ENCODE measurements at places on chromosomes 5 and 9.

- DNase-seq, result no peak
- no peaks in the 10 kb centered on the region for H3K27me3 ChIP-seq
- H3K4me3 ChIP-seq, result no peak overlapping the region
- no peaks in the 10 kb centered on the region for H3K36me3 ChIP-seq
Observed at GRCh38 chr5:90548069-90548593, 10.5 kb upstream of the ADGRV1 start.

DNA sequence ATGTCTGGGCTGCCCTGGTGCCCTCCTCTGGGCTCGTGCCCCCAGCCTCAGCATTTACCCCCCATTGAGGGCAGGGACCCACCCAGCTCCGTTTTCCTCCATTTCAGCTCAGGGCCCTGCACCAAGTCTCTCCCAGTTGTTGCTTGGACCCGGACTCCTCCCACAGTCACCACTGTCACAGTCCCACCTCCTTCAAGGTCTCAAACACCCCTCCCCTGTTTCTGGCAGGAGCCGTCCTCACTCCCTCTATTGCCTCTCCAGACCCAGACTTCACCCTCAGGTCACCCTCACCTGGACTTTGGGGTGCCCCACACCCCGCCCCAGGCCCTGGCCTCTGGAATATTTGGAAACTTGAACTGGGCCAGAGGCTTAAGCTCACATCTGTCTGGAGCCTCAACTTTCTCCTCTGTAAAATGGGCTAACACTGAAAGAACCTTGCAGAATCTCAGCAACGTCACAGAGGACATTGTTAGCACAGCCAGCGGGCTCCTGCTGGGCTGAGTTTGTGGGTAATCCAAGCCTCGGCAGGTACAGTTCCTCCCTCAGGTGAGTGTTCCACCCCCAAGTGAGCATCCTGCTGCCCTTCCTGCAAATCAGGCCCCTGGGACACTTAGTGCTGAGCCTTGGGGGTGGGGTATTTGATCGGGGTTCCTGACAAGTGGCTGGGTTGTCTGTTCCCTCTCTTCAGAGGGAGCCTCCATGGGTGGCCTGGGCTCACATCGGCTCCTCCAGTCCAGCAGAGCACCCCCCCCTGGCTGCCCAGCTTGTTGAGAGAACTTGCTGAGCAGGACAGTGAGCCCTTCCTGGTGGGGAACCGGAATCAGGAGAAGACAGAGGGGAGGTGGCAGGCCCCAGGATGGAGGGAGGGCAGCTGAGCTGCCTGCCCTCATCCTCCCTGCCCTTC is 130.1 kb downstream of the C9orf50 start:
- no peaks in the 10 kb centered on the region for H3K36me3 ChIP-seq
- no peaks in the 10 kb centered on the region for H3K27me3 ChIP-seq
- peak overlapping the region; percentile 53 for H3K4me3 ChIP-seq

GRCh38 chr9:4883326-4883873 is 90.7 kb downstream of the RCL1 start:
- no peak for DNase-seq
- H3K27ac ChIP-seq, result no peak overlapping the region
- H3K36me3 ChIP-seq, result no peaks in the 10 kb centered on the region
- no peaks in the 10 kb centered on the region for H3K4me1 ChIP-seq
- no peaks in the 10 kb centered on the region for H3K27me3 ChIP-seq

- H3K4me3 ChIP-seq, result no peak overlapping the region
- H3K36me3 ChIP-seq, result no peaks in the 10 kb centered on the region
- H3K4me1 ChIP-seq, result no peaks in the 10 kb centered on the region
- no peaks in the 10 kb centered on the region for H3K27me3 ChIP-seq
Observed at GRCh38 chr5:2003690-2004365, 121.1 kb upstream of the IRX4 start.

GRCh38 chr5:110969502-110969901 is 102.0 kb upstream of the TSLP start:
- H3K27ac ChIP-seq, result no peak overlapping the region
- no peak for DNase-seq
- H3K4me3 ChIP-seq, result no peak overlapping the region
- no peaks in the 10 kb centered on the region for H3K4me1 ChIP-seq
- H3K27me3 ChIP-seq, result no peaks in the 10 kb centered on the region
- no peaks in the 10 kb centered on the region for H3K36me3 ChIP-seq

GRCh38 chr5:95924720-95925377 is 36.8 kb downstream of the ELL2 start:
- no peaks in the 10 kb centered on the region for H3K27me3 ChIP-seq
- no peak for DNase-seq

GRCh38 chr9:124269556-124269955 is 11.8 kb downstream of the NEK6 start:
- no peaks in the 10 kb centered on the region for H3K4me1 ChIP-seq
- no peaks in the 10 kb centered on the region for H3K27me3 ChIP-seq
- no peak for DNase-seq
- H3K36me3 ChIP-seq, result no peaks in the 10 kb centered on the region

DNA sequence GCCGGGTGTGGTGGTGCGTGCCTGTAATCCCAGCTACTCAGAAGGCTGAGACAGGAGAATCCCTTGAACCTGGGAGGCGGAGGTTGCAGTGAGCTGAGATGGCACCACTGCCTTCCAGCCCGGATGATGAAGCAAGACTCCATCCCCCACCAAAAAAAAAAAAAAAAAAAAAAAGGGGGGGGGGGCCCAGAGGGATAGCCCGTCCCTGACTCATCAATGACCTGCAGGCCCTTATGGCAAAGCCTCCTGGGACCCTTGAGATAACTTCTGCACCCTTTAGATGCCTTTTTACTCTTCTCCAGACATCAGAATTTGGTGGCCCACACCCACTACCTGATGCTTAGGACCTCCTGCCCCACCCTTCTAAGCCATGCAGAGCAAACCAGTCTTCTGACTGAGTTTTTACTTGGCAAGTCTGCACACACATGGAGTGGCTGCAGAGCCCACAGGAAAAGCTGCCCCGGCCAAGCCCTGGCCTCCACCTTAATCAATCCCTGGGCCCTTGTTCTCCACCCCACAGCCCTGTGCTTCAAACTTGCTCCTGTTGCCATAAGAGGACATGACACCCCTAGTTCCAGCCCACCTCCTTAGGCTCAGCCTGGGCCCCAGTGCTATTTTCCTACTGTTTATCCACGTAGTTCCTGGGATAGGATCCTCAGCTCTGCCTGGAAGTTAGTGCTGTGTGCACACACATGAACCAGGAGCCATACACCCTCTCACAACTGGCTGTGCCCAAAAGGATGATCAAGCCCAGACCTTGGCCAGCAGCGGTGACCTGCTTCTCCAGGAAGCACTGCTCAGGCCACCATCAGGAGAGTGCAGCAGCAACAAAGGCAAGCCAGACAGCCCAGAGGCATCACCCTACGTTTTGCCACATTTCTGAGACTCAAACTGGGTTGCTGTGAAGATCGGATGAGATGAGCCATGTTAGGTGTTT is 5.1 kb downstream of the MGAT1 start:
- H3K27me3 ChIP-seq, result no peaks in the 10 kb centered on the region
- DNase-seq, result no peak
- no peak overlapping the region for H3K27ac ChIP-seq
- peaks cover 31% of the 10 kb centered on the region for H3K4me1 ChIP-seq
- H3K4me3 ChIP-seq, result no peak overlapping the region

DNA sequence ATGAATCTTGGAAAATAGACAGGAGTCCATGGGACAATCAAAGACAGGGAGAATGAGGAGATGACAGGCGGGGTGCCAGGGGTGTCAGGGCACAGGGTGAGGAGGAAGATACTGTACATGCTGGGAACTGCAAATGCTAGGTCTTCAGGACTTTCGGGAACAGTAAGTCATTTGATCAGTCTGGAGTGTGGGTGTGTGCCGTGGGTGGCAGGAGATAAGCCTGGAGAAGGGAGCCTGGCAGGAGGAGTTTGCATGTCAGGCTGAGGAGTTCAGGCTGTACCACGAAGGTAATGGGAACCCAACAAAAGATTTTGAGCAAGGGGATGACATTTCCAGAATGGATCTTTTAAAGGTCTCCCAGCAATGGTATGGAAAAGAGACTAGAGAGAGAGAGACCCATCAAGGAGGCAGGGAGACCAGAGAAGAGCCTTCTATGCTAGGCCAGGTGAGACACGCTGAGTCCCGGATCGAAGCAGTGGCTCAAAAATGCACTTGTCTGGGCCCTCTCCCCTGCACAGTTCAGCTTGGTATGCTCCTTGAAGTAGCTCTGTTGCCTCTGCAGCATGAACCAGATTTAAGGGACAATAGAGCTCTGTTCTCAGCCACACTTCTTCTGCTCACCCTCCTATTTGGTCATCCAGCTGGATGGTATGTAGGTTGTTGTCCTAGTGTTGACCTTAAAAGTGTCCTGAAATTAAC is 77.0 kb upstream of the FER start:
- no peak for DNase-seq
- no peaks in the 10 kb centered on the region for H3K27me3 ChIP-seq
- H3K4me1 ChIP-seq, result no peaks in the 10 kb centered on the region
- no peak overlapping the region for H3K4me3 ChIP-seq
- H3K27ac ChIP-seq, result no peak overlapping the region
